Memory B cell (primary cell): ENCODE measurements at places on chromosomes 2 and 18.

DNA sequence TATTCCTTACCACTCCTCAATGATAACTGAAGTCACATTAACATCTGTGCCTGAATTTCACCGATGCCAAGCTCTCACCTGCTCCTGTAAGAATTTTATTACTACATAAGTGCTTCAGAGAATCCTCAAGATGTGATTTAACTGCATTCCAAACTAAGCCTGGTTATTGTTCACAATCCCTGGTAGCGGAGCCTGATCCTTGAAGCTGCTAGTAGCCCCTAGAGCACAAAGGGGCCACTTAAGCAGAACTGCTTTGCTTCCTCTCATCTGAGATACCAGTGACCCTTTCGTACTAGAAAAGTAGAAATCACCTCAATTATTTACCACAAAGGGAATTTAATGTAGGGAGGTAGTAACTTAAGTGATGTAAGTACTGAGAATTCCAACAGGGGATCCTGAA is 529.6 kb downstream of the CPS1 start:
- no peak for DNase-seq

- no peak for DNase-seq
Measured at GRCh38 chr2:191122638-191123294, 28.0 kb downstream of the STAT4 start.

DNA sequence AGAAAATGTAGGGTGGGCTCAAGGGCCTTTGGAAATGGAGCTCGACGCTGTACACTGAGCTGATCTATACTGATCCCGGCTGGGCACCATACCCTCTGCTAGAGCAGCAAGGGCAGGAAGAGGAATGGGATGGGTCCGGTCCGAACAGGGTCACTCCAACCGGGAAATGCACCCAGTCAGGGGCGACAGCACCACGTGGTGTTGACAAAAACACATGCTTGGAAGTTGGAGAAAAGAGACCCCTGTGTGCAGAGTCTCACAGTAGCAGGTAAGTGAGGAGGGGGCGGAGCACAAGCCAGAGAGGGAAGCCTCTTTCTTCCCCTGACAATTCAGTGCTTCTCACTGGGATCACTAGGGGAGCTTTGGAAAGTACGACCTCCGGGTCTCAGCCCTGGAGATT is 84.1 kb upstream of the ASB18 start:
- DNase-seq, result no peak

- no peak for DNase-seq
Measured at GRCh38 chr2:190587106-190587505, 52.6 kb upstream of the NEMP2 start.

- DNase-seq, result no peak
Measured at GRCh38 chr2:240482141-240482540, 46.7 kb downstream of the GPC1 start.

DNA sequence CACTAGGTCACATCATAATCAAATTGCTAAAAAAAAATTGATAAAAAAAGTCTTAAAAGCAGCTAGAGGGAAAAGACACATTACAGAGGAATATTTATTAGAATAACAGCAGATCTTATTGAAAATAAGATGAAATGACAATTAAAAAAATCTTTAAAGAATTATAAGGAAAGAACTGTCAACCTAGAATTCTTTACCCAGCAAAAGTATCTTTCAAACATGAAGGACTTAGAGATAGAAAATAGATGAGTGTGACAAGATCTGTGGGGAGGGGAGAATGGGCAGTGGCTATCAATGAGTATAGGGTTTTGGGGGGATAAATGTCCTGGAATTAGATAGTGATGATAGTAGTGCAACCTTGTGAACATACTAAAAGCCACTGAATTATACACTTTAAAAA is 26.5 kb upstream of the RNF103 start:
- no peak for DNase-seq

DNA sequence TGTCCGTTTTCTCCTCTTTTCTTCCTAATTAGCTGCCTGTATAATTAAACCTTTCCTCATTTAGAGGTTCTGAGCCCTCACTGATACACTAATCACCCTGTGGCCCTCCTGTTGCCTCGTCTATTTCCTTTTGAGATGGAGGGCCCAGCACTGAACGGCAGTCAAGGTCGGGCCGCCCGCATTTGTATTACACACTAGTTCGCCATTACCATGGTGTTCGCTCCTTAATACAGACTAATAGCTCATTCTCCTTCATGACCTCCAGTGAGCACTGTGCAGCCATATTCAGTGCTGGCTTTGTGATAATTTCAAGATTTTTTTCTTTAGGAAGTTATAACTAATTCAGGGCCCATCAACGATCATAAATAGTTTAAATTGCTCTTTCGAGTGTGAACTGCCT is 64.1 kb downstream of the SLC4A3 start:
- DNase-seq, result no peak

GRCh38 chr2:9715238-9715637 is 84.4 kb upstream of the YWHAQ start:
- DNase-seq, result no peak

GRCh38 chr2:232949016-232949415 is 64.0 kb downstream of the NGEF start:
- no peak for DNase-seq

DNA sequence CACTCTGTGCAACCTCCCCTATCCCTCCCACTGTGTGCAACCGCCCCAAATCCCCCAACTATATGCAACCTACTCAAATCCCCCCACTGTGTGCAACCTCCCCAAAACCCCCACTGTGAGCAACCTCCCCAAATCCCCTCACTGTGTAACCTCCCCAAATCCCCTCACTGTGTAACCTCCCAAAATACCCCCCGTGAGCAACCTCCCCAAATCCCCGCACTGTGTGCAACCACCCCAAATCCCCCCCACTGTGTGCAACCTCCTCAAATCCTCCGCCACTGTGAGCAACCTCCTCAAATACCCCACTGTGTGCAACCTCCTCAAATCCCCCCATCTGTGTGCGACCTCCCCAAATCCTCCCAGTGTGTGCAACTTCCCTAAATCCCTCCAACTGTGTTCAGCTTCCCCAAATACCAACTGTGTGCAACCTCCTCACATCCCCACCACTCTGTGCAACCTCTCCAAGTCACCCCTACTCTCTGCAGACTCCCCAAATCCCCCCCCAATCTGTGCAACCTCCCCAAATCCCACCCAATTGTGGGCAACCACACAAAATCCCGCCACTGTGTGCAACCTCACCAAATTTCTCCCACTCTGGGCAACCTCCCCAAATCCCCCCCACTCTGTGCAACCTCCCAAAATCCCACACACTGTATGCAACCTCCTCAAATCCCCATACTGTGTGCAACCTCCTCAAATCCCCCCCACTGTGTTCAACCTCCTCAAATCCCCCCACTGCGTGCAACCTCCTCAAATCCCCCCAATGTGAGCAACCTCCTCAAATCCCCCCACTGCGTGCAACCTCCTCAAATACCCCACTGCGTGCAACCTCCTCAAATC is 114.1 kb downstream of the TPO start:
- no peak for DNase-seq

GRCh38 chr2:157185476-157186227 is 71.9 kb upstream of the GALNT5 start:
- DNase-seq, result no peak

GRCh38 chr2:15539999-15540398 is 21.1 kb downstream of the NBAS start:
- DNase-seq, result no peak

DNA sequence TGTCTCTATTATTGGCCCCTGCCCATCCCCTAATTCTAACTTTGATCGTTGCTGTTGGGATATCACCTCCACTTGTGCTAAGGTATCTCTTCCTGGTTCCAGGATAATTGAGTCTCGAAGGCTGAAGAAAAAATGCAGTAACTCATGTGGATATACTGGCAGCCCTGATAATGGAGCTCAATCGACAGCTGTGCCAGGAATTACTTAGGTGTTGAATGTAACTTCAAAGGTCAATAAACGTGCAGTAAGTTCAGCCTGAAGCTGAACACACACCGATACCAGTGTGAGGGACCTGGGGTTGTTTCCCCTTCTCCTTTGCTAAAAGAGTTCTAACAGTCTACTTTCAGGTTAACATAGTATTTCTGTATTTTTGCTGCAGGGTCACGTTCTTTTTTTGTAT is 11.9 kb upstream of the REG3G start:
- DNase-seq, result no peak

DNA sequence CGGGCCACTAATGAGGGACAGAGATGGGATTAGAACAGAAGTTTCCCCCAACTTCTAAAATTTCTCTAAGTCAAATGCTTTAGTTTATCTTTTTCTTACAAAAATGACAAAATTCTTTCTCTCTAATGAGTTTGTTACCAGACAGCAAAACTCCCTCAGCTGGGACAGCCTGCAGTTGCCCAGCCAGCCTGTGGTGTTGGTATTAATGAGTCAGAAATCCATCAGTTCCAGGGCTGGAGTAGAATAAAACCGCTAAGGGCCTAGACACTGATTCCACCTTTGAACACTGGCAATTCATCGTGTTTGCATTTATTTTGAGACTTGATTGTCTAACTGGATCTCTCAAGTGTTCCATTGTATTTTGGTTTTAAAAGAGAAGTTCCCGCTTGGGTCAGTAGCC is 38.3 kb upstream of the SMAD2 start:
- no peak for DNase-seq

- DNase-seq, result no peak
Measured at GRCh38 chr18:78571063-78571785, 408.4 kb upstream of the SALL3 start.

DNA sequence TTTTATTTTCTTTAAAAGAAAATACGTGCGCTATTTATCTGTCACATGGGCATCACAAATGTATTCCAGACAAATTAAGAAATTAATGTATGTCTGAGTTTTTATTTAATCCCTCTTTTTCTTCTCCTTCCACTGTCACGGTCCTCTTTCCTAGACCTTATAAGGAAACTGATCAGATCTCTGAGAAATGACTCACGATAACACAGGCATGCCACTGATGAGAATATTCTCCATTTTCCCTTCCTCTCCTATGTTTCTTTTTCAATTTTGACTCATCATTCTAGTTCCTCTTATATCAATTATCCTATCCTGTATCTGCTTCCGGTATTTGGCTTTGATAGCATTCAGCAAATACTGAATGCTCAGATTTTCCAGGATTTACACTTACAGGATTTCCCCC is 121.8 kb downstream of the DSC3 start:
- no peak for DNase-seq

- DNase-seq, result no peak
Measured at GRCh38 chr2:74864728-74865722, 31.1 kb downstream of the HK2 start.

DNA sequence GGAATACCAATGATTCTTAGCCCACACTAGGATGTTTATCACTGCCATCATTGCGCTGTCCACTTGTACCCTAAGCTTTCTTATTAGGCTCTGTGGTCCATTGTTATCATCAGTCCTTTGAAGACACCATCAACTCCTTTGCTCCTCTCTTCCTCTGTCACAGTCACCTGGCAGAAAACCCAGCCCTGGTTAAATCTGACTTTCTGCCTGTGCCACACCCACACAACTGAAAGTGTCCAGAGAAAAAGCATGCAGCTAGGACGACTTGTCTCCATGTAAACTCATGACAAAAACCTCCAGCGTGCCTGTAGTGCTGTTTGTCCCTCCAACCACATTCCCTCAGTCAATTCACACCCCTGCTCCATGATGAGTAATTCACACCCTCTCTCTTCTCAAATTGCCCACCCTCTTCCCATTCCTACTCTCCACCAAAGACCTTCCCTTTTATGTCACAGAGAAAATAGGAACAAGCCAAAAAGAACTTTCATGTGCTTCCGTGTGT is 297.4 kb upstream of the MGAT5 start:
- DNase-seq, result no peak

GRCh38 chr18:36527740-36528455 is 230.4 kb downstream of the FHOD3 start:
- DNase-seq, result no peak

GRCh38 chr2:127220102-127220767 is at the start of gene CYP27C1:
Gene CYP27C1, minus strand, starts transcription at chr2:127220299. Its CDS starts 29 bp downstream, at chr2:127220270.
- no peak for DNase-seq

DNA sequence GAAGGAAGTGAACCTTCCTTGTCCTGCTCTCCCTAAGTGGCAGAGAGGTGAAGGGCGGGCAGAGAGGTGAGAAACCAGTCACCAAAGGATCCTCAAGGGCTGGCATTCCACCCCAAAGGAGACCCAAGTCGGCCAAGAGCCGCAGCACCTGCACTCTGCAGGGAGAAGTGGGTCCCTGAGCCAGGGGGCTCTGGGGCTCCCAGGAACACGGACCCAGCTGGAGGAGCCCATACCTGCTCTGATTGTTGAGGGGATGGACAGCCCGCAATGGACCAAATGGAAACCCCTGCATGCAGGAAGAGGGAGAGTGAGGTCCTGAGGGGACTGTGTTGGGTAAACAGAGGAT is 233.3 kb downstream of the ATAD2B start:
- no peak for DNase-seq

DNA sequence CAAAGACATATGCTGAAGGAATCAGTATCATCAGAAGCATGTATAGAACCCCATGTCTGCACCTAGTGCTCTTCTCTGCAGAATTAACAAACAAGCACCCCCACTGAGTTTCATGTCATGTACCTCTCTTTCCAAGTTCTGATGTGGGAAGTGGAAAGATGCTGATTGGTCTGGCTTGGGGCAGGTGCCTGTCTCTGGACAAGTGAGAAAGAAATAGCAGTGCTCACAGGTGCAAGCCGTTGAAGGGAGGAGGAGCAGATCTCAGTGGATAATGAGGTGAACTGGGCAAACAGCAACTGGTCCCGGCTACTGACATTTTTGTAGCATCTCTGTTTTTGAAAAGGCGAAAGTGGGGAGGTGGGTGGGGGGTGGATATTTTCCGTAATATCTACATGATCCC is 17.5 kb upstream of the ACVR1 start:
- DNase-seq, result no peak

- no peak for DNase-seq
Measured at GRCh38 chr2:136175868-136176267, 57.9 kb upstream of the CXCR4 start.

DNA sequence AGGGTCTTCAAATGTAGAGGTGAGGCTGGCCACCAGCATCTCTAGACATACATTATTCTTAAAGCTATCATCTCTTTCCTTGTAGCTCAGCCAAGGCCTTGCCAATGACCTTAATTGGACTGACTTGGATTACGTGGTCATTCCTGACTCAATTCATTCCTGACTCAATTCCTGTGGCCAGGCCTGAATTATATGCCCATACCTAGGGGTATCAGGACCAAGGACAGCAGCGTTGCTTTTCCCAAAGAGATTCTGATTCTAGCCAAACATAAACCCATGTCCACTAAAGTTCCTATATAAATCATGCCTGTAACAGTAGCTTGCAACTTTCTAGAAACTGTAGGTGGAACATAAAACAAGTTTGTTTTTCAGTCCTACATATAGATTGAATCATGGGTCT is 231.7 kb downstream of the ARL6IP6 start:
- no peak for DNase-seq

DNA sequence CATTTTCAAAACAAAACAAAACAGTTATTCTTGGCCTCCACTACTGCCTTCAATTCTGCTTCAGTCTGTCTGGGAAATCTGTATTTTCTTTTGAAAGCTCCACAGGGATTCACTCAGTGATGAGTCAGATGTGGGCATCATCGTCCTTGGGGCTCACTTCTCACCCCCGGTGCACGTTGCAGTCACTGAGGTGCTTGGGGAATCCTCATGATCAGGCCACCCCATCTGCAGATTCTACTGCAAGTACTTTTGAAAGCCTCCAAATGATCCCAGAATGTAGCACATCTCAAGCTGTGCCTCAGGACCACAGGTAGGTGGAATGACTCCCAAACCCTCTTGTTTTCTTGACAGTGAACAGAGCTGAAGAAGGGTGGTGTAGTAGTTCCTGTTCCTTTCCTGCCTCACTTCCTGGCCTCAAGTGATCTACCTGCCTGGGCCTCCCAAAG is 34.3 kb downstream of the LPIN2 start:
- DNase-seq, result no peak
